ENCODE measurements at places on chromosomes 11 and 22.

DNA sequence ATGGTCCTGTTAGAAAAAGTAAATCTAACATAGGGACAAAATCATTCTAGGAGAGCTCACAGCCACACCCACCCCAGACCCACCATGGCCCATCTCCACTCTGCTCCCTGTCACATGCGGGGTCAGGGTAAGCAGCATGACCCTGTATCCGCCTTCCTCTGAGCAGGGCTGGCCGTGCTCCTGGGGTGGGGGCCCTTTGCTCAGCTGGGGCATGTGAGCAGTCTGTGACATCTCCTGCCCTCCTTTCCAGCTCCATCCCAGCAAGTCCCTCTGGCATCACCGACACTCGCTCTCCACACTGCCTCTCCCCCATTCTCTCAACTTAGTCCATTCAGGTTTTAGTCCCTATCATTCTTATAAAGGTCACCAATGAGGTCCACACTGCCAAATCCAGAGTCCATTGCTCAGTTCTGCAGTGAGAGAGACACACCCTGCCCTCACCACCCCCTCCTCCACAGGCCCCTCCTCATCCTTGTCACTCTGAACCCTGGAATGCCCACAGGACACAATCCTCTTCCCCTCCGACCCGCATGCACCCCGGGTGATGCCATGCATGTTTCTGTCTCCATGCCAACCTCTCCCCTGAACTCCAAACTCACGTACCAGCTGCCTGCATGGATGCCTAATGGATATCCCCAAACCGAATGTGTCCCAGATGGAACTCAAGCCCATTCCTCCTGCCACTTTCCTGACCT is 65.1 kb upstream of the PITPNB start:
- H3K27ac ChIP-seq: no peak overlapping the region
- H3K4me1 ChIP-seq: no peaks in the 10 kb centered on the region
- no peaks in the 10 kb centered on the region for H3K27me3 ChIP-seq

GRCh38 chr22:46071451-46072109 is 78.7 kb upstream of the PPARA start:
- peaks cover 36% of the 10 kb centered on the region for H3K4me1 ChIP-seq
- no peaks in the 10 kb centered on the region for H3K27me3 ChIP-seq

GRCh38 chr11:64675450-64676260 is 47.3 kb downstream of the NRXN2 start:
- no peak overlapping the region for H3K27ac ChIP-seq
- H3K27me3 ChIP-seq: no peaks in the 10 kb centered on the region
- no peaks in the 10 kb centered on the region for H3K36me3 ChIP-seq
- DNase-seq: peak; percentile 29
- H3K4me1 ChIP-seq: no peaks in the 10 kb centered on the region

- no peaks in the 10 kb centered on the region for H3K4me1 ChIP-seq
- H3K27ac ChIP-seq: no peak overlapping the region
- H3K27me3 ChIP-seq: no peaks in the 10 kb centered on the region
- no peak overlapping the region for H3K4me3 ChIP-seq
- H3K36me3 ChIP-seq: no peaks in the 10 kb centered on the region
Observed at GRCh38 chr11:22903782-22904181, 43.5 kb upstream of the CCDC179 start.

- H3K36me3 ChIP-seq: no peaks in the 10 kb centered on the region
- DNase-seq: peak; percentile 81
- H3K27ac ChIP-seq: peak overlapping the region; percentile 91
- no peaks in the 10 kb centered on the region for H3K4me1 ChIP-seq
Observed at GRCh38 chr11:66479394-66480116, 679 bp upstream of the DPP3 start.

GRCh38 chr11:414318-414857 is 411 bp downstream of the SIGIRR start:
- DNase-seq: no peak
- peak overlapping the region; percentile 41 for H3K27ac ChIP-seq
- H3K4me1 ChIP-seq: peaks cover 5% of the 10 kb centered on the region
- H3K36me3 ChIP-seq: no peaks in the 10 kb centered on the region

- no peaks in the 10 kb centered on the region for H3K36me3 ChIP-seq
- H3K27me3 ChIP-seq: no peaks in the 10 kb centered on the region
- no peak overlapping the region for H3K4me3 ChIP-seq
Observed at GRCh38 chr11:75986966-75987365, 172.0 kb downstream of the UVRAG start.

Data from colonic mucosa (tissue), 4 donors.